ENCODE measurements at places on chromosomes 7 and 10.

- DNase-seq = no peak
Measured at GRCh38 chr7:106092204-106092603, 19.9 kb downstream of the SYPL1 start.

GRCh38 chr7:123190109-123190831 is 9.5 kb downstream of the SLC13A1 start:
- DNase-seq = no peak

- DNase-seq = peak; percentile 72
Measured at GRCh38 chr7:832167-832967, at the start of gene SUN1. Gene SUN1 (plus strand): TSS chr7:832476. CDS start chr7:832525, 49 bp downstream.

- no peak for DNase-seq
Measured at GRCh38 chr7:101163279-101164070, 1.9 kb downstream of the VGF start.

DNA sequence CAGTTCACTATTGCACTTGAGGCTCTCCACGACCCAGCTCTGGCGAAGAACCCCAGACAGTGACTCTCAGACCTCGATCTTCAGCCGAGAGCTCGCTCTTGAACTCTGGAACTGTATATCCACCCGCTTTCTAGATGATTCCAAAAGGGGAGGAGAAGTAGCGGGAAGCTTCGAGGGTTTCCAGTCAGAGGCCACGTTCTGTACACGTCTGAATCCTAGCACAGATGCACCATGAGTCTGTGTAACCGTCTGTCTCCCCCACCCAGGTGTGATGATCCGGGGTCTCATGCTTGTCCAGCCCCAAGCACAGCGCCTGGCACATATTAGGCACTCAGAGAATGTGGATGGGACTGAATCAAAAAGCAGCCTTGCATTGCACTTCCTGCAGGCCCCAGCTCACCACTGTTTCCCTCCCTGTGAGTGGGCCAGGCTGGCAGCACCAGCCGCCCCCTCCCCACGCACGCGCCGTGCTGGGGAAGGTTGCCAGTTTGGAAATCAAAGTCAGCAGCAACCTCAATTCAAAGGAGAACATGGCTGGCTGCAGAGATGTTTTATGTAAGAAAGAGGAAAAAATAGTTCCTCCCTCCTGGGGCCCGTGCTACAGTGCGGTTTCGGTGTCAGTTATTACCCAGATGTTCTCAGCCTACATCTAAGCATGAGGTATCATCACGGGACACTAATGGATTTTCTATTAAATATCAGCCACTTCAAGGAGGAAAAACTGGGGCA is 5.7 kb downstream of the GRID2IP start:
- DNase-seq = no peak

GRCh38 chr10:69327463-69328379 is 49.4 kb downstream of the HK1 start:
- peak; percentile 46 for DNase-seq

DNA sequence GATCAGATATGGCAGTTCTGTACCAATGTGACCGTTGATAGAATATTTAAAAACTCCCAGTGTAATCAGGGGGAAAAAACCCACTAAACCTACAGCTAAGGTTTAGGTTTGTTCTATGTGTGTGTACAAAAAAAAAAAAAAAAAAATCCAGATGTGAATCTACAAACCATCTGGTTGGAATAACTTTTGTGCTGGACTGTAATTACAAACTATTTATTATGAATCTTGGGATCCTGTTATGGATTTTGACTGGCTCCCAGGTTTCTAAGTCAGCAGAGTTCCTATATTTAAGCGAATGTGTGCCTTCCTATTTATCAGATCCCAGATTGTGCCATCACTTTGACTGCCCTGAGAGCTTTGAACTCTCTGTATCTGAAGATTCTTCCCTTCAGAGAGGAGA is 29.1 kb downstream of the BMPER start:
- no peak for DNase-seq

- DNase-seq = no peak
Measured at GRCh38 chr10:45044290-45044689, 43.6 kb downstream of the ZNF22 start.

- DNase-seq = no peak
Measured at GRCh38 chr7:88071994-88072714, 138.1 kb downstream of the ADAM22 start.

DNA sequence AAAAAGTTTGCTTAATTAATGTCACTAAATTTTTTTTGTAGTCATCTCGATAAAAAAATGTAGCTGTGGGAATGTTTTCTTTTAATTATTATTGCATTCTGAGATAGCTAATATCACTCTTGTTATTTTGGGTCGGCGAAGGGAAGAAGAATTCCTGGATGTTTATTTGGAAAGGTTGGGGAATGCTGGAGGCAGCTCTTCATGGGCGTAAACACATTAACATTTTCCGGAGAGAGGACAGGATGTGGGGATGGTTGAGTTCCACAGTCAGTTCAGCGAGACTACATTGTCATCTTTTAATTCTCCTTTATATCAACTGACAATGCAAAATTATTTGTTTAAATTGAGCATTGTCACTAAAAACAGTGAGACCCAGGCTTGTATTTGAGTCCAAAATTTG is 72.5 kb downstream of the RAMP3 start:
- DNase-seq = no peak

DNA sequence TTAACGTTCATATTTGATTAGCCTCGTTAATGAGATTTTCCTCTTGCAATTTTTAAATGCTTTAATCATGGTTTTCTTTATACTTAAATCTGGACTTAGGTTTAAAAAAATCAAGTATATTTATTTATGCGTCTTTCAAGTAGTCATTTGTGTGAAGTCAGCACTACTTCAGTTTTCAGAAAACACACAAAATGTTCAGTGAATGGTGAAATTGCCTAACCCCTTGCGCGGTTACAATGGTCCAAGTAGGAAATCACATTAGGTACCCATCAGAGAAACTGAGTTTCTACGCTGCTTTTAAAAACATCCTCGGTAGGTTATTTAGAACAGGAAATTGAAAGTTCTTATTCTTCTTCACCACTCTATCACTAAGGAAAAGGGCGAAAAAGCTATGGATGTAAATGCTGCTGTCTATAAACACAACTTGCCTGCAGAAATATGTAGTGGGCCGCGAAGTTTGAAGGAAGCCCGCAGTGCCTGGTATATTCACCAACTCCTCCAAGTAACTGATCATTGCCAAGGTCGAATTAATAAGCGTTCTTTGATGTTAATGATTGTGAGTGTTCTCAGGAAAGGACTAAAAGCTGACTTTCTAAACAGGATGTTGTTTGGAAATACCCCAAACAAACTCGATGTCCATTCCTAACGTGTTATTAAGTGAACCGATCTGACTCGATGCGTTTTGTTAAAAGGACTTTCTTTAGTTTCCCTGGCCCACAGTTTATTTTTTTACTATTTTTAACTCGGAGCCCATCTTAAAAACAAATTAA is 1.0 kb downstream of the SYPL1 start:
- no peak for DNase-seq

DNA sequence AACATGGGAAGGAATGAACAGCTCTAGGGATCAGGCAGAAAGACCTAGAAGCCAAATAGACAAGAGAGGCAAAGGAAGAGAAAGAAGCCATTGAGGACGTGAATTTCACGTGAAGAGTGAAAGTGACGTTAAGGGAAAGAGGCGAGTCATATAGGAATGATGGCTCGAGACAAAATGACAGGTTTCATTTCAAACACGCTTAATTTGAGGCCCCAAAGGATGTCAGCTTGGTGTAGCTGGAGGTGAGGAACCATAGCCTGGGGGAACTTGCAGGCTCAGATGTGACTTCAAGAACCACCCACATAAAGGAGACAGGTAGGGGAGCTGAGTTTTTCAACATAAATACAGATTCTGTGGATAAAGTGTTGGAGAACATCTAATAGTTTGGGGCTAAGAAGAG is 84.3 kb upstream of the ATP6V0A4 start:
- DNase-seq = no peak

- DNase-seq = peak; percentile 29
Measured at GRCh38 chr10:72344932-72345331, 9.8 kb downstream of the DNAJB12 start.

GRCh38 chr10:43594944-43595589 is 11.2 kb upstream of the ZNF485 start:
- peak; percentile 31 for DNase-seq

- DNase-seq = no peak
Measured at GRCh38 chr7:41628901-41629300, 74.0 kb downstream of the INHBA start.

DNA sequence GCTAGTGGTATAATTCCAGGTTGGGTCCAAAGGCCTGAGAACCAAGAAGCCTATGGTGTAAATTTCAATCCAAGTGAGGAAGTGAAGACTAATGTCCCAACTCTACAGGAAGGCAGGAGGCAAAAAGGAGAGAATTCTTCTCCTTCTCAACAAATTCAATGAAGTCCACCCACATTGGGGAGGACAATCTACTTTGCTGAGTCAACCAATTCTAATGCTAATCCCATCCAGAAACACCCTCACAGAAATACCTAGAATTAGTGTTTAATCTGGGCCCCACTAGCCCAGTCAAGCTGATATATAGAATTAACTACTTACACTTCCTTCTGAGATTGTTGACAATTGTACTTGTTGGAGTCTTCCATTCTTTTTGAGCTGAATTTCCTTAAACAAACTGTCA is 413.2 kb upstream of the PHF14 start:
- no peak for DNase-seq

DNA sequence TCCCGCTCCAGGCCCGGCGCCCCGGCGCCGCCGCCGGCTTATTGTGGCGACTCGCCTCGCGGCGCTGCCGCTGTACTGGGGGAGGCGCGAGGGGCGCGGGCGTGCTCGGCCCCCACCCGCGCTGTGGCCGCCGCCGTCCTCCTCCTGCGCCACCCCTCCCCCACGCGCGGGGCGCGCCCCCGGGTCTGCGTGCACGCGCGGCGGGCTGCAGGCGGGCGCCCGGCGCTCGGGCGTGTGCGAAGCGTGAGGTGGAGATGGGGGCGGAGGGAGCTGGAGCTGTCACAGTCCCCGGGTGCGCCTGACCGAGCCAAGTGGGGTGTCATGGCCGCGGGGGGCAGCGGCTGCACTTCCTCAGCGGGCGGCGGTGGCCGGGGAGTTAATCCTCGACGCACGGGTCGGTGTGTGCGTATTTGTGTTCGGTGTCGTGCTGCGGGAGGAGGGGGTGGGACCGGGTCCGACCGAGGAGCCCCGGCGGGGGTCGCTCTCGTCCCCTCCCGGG is 672 bp downstream of the LCOR start:
- DNase-seq = peak; percentile 89

- DNase-seq = no peak
Measured at GRCh38 chr7:150401861-150402631, 22.9 kb downstream of the ZNF775 start.

DNA sequence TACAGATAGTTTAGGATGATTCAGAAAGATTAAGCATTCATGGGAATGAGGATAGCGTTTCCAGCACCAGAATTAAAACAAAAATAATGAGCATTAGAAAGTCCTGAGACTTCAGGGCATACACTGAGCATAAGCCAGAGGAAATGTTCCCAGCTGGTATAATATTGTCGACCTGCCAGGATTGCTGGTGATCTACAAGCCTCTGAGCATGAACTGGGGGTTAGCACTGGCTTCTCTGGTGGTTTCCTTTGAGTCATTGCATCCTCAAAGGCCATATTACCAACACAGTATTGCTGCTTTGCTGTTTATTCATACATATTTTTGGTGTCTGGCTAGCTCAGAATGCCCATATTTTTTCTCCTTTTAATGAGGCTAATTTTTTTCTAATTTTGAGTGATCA is 10.7 kb upstream of the ATRNL1 start:
- no peak for DNase-seq

DNA sequence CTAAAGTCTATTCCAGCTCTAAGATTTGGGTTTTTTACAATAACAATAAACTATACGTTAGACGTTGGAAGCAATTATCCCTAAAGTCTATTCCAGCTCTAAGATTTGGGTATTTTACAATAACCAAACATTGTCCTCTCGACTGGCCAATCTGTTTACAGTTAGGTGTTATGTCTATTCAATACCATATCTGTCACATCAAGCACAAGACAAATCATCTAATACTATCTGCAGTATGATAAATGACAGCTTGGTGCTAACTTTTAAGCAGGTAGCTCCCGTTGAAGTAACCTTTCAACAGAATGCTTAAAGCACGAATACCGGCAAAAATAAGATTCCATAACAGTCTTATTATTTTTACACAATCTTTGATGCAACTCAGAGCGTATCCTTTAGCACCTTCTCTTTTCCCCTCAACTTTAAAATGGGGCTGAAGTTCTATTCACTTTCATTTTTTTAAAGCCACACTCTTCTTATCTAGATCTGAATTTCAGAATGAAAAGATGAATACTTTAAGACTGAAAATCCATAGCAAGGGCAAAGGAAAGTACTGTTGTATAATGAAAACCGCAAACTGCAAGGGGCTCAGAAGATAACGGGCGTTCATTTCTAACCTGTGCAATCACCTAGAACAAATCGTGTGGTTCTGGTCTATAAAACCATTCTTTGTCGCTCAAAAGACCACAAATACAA is 925 bp downstream of the H2AZ2 start:
- no peak for DNase-seq

- DNase-seq = no peak
Measured at GRCh38 chr10:97042081-97042480, 143.7 kb downstream of the SLIT1 start.
